M059J (cell line): ENCODE measurements at places on chromosomes 2 and 18.

DNA sequence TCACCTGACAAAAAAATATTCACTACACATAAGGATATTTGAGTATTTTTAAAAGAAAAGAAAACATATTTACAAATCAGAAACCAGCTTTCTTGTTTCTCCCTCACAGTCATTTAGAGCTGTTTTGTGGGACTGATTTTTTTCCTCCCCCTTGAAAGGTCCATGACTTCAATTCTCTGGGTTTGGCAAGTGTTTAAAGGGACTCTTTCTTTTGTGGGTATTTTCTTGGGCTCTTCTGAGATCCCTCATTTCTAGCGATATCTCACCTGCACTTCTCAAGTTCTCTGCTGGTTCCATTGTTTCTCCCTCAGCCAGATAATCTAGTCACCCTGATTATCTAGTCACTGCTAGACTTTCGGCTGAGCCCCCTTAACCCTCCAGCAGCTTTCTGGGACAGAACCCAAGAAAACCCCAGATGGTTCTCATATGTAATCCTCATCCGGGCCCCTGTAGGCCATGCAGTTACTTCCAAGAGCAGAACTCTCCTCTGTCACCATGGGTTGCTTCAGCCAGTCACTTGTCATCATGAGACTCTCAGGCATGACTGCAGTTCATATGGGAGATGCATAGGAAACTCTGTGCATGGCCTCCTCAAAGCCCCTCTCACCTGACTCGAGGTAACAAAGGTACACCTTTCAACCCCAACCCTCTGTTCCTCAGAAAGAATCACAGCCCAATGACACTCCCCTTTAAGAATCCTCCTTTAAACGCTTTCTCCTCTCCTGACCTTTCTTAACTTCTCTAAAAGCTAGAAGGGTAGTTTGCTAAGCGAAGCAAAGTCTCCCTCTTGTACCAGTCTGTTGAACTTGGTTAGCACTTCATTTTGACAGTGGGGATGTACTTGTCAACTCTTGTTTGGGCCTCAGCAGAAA, 36.7 kb upstream of the ITGA4 start:
- DNase-seq: no peak

DNA sequence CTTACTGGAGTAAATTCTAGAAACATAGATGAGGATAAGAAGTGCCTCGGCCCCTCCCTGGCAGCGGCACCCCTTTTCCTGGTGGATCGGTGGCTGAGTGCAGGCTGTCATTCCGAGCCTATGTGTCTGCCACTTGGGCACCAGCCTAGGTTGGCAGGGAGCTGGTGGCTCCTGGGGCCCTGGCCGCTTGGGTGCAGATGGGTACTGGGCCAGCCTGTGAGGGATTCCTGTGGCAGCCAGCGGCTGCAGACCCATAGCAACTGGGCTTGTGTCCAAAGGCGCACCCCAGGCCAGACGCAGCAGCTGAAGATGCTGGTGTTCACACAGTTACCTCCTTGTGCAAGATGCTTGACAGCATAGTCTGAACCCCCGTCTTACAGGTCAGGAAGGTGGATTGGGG, 2.8 kb downstream of the SNORC start:
- no peak for DNase-seq

DNA sequence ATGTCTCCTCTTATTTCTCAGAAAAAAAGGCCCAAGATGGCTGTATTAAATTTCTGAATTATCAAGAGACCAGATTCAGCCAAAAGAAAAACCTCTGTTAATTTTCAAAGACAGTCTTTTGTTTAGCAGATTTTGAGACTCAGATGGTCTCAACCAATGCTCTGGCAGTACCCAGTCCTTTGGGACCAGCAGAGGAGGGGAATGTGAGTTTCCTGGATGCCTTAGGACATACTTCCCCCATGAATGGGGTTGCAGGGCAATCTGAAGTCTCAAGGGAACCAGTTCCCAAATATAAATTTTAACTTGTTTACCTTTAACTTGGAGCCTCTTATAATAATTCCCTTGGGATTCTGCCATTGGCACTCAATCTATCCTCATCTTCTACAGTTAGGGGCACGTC, 107.8 kb upstream of the ZNF521 start:
- DNase-seq: no peak

GRCh38 chr2:3293221-3293620, 84.4 kb downstream of the EIPR1 start:
- DNase-seq: no peak

DNA sequence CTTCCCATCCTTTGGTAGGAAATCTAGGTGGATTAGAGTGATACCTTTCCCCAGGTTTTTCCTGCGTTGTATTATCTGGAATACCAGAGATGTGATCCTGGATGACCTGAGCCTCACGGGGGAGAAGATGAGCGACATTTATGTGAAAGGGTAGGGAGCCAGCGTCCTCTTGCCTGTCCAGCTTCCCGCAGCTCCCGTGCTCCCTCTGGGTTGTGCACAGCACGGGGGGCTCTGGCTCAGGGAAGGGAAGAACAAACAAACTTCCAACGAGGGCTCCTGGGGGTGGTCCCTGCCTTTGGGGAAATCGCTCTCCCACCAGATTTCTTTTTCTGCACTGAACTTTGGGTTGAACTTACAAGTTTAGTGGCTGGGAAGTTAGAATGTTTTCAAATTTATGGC, 215.7 kb downstream of the DYSF start:
- DNase-seq: no peak

DNA sequence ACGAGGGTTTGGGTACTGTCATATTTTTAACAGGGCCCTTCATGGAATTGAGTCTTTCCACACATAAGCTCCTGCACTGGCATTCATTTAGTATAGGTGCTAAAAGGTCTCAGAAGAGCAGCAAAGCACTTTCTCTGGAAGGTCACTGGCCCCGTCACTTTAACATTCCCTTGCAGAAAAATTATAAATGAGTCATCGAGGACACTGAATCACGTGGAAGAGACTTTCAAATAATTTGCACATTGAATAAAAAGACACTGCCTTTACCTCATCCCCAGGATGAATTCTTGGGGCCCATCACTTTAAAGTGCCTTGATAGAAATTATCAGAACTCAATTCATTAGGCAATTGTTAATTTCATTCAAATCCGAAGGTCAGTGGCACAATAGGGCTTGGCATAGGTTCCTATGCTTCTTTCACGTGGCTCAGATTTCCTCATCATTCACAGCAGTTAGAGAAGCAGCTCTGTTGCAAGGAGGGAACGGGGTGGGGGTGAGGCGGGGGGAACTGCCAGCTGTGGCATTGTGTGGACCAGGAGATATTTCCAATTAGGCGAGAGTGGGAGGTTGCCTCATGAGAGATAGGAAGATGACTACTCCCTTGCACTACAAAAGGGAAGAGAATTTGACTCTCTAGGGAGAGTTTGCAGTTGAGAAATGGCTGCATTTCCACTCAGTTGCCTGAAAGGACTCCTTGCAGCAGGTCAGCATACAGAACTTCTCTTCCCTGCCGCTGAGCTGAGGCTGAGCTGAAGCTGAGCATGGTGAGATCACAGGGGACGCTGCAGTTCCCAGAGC, 86.3 kb upstream of the NPAS2 start:
- DNase-seq: peak; percentile 45

DNA sequence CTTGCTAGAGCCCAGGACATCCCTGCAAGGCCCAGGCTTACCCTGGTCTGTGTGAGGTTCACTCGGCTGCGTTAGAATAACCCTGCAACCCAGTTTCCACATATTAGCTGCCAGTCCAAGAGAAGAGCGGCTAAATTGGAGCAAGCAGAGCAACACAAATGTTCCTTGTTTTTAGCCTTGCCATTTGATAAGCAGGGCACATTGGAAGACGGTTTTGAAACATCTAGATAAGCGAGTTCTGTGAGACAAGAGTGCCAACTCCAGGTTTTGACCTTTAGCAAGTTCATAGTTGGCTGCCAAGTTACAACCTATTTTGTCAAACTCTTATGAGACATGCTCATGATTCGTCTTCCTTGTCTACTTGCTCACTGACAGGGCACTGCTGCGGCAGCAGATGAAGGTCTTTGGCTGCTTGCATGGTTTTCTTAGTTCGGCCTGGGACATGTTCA, 23.5 kb downstream of the DPP4 start:
- DNase-seq: no peak

DNA sequence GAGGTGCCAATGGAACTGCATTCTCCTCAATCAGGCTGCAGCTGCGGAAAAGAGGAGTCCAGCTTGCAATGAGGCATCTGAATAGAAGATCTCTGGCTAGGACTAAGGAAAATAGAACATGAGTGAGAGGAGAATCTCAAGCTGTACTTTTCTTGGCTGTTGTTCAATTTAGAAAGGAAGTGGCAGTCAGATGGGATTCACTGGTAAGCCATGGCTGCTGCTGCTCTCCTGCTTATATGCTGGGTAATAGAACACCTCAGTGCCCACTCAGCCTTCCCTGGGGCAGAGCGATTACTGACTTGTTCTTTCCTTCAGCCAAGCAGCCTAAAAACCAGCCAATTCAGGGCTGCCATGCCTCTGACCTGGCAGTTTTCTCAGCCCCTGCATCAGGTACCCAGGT, 17.6 kb upstream of the CHST9 start:
- peak; percentile 17 for DNase-seq

DNA sequence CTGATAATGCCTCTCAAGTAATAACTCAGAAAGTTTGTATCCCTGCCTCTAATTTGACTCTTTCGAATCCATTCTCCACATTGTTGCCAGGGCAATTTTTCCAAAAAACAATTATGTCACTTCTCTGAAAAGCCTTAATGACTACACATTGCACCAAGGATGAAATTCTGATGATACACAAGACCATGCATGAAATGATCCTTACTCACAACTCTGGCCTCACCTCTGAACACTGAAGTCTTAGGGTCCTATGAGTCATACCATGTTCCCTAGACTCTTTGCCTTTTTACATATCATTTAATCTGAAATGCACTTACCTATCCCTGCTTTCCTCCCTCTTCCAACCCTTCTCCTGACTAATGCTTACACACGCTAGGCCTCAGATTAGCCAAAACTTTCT, 51.0 kb downstream of the WDPCP start:
- DNase-seq: peak; percentile 58

GRCh38 chr2:41610501-41611190, 437.2 kb upstream of the PKDCC start:
- DNase-seq: no peak

- DNase-seq: no peak
These were observed 18.5 kb downstream of the REL start for GRCh38 chr2:60899892-60900249.

DNA sequence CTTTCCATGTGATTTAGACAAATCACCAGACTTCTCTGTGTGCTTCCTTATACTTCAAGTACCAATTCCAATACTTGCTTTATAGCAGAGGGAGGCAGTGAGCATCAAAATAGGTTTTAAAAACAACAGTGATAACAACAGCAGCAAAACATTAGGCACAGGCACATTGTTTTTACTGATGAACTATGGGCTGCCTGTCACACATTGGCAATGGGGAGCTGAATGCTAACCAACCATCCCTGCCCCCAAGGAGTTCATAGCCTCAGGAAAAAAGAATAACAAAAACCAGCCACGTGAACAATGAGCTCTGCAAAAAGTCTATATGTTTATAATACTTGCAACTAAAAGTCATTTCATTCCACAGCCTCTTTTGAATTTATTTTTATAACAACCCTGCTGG, 287.9 kb upstream of the TRIB2 start:
- DNase-seq: peak; percentile 51

- no peak for DNase-seq
These were observed 69.6 kb downstream of the TRAPPC12 start for GRCh38 chr2:3449086-3449485.

- DNase-seq: no peak
These were observed 434.7 kb upstream of the HS6ST1 start for GRCh38 chr2:128753321-128753720.
